ENCODE measurements at places on chromosomes 2 and 18. TPM values are rescaled to one million over a fixed set of nuclear protein-coding genes. Genes with fewer than 3 reads are reported as not detected.
A peak's percentile ranks its signal among the peaks of the same experiment; 100 is the strongest.

Gene LRRC30
- not detected for total RNA-seq

Gene APCDD1
- 1.4 TPM for total RNA-seq

Gene CAVIN2
- total RNA-seq = 6.6 TPM

Gene PDE1A
- total RNA-seq = 1.5 TPM

Gene TWIST2
- total RNA-seq = 6.3 TPM

Gene ST6GAL2
- 139 TPM for total RNA-seq

Gene BOLL
- total RNA-seq = not detected

Gene TANK
- total RNA-seq = 66.4 TPM

Gene ALLC
- not detected for total RNA-seq

Gene NCKAP5
- total RNA-seq = 0.46 TPM

Gene NPAS2
- total RNA-seq = 16.6 TPM

Gene ALPP
- total RNA-seq = not detected

Gene CCL20
- not detected for total RNA-seq

Gene UGT1A5
- total RNA-seq = not detected

GRCh38 chr2:609881-610280, 67.3 kb downstream of the TMEM18 start:
- peaks cover 3% of the 10 kb centered on the region for H3K36me3 ChIP-seq
- H3K27me3 ChIP-seq = peaks cover 18% of the 10 kb centered on the region
- peak; percentile 64 for DNase-seq
- H3K4me3 ChIP-seq = no peak overlapping the region
- H3K4me1 ChIP-seq = no peaks in the 10 kb centered on the region
- H3K27ac ChIP-seq = no peak overlapping the region

GRCh38 chr18:75581336-75582131, 154.0 kb upstream of the SMIM21 start:
- no peak overlapping the region for H3K4me3 ChIP-seq
- H3K27ac ChIP-seq = no peak overlapping the region
- H3K36me3 ChIP-seq = no peaks in the 10 kb centered on the region
- H3K4me1 ChIP-seq = no peaks in the 10 kb centered on the region
- no peak for DNase-seq

GRCh38 chr2:127139766-127140165, 32.8 kb upstream of the BIN1 start:
- peaks cover 18% of the 10 kb centered on the region for H3K4me1 ChIP-seq
- no peak for DNase-seq

DNA sequence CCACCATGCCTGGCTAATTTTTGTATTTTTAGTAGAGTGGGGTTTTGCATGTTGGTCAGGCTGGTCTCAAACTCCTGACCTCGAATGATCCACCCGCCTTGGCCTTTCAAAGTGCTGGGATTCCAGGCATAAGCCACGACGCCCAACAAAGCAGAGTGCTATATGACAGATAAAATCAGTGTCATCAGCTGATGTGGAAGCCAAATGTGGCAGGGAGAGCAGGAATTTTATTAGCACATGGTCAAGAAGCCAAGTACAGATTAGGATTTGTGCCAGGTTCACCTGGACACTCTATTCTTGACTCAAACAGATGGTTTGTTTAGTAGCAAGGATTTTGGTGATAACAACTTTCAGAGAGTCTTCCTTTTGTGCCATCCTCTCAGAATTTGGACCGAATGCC, 62.7 kb downstream of the LCLAT1 start:
- peaks cover 5% of the 10 kb centered on the region for H3K36me3 ChIP-seq
- H3K4me3 ChIP-seq = no peak overlapping the region
- H3K4me1 ChIP-seq = peaks cover 37% of the 10 kb centered on the region
- no peak for DNase-seq
- no peak overlapping the region for H3K27ac ChIP-seq

GRCh38 chr2:211812587-211812986, 726.0 kb downstream of the ERBB4 start:
- H3K27ac ChIP-seq = no peak overlapping the region
- DNase-seq = no peak
- H3K36me3 ChIP-seq = no peaks in the 10 kb centered on the region
- H3K27me3 ChIP-seq = no peaks in the 10 kb centered on the region
- H3K4me3 ChIP-seq = no peak overlapping the region

DNA sequence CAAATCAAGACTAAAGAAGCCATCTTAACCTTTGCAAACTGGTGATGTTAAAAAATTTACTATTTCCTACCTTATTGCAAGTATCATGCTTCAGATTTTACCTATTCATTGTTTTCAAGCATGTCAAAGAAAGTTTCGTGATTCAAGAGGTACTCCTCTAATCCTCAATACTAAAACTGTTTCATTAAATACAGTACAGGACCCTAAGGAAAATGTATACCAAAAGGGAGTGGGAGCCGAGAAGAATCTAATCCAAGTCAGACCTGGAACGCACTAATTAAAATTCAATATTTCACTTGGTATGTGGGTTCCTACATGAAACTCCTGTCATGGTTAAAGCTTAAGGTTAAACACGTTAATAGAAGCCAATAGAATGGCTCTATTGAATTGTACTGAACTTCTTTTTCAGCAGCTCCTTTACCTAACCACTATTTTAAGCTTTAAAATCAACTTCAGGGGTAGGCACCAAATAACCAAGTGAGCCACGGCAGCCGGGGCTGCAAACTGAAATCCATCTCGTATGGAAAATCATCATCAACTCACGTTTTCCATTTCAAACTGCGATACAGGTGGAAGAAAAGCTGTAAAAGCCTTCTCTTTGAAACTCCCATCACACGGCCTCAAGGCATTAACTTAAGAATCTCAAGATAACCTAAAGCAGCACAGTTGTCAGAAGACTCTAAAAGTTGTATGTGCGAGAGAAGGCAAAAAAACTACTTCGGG, 188.8 kb downstream of the ZEB2 start:
- DNase-seq = no peak
- peak overlapping the region; percentile 86 for H3K27ac ChIP-seq
- peak overlapping the region; percentile 92 for H3K4me3 ChIP-seq
- peaks cover 6% of the 10 kb centered on the region for H3K36me3 ChIP-seq
- peaks cover 26% of the 10 kb centered on the region for H3K4me1 ChIP-seq

- H3K4me3 ChIP-seq = no peak overlapping the region
- H3K4me1 ChIP-seq = peaks cover 11% of the 10 kb centered on the region
- no peak for DNase-seq
- H3K27me3 ChIP-seq = peaks cover 30% of the 10 kb centered on the region
Observed at GRCh38 chr2:238952261-238952919, 104.5 kb downstream of the TWIST2 start.

DNA sequence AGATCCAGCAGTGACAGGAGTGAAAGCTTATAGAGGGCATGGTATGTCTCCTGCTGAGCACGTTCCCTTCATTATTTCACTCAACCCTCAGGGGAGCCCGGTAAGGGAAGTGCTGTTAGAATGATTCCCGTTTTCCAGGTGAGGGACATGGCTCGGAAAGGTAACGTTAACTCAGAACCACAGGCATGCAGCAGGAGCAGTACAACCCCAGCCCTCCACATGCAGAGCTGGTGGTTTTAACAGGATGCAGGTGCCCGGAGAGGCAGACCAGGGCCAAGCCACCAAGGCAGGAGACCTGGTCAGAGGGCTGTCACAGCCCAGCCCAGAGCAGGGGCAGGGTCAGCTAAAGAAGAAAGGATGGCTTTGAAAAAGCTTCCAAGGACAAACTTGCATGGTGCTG, 268.5 kb downstream of the SH3BP4 start:
- peak; percentile 71 for DNase-seq
- no peak overlapping the region for H3K4me3 ChIP-seq
- no peak overlapping the region for H3K27ac ChIP-seq
- H3K27me3 ChIP-seq = peaks cover 6% of the 10 kb centered on the region
- H3K36me3 ChIP-seq = no peaks in the 10 kb centered on the region

GRCh38 chr2:1910592-1911246, 166.4 kb upstream of the PXDN start:
- H3K27me3 ChIP-seq = peaks cover 10% of the 10 kb centered on the region
- H3K4me3 ChIP-seq = no peak overlapping the region
- no peak for DNase-seq
- no peaks in the 10 kb centered on the region for H3K36me3 ChIP-seq

DNA sequence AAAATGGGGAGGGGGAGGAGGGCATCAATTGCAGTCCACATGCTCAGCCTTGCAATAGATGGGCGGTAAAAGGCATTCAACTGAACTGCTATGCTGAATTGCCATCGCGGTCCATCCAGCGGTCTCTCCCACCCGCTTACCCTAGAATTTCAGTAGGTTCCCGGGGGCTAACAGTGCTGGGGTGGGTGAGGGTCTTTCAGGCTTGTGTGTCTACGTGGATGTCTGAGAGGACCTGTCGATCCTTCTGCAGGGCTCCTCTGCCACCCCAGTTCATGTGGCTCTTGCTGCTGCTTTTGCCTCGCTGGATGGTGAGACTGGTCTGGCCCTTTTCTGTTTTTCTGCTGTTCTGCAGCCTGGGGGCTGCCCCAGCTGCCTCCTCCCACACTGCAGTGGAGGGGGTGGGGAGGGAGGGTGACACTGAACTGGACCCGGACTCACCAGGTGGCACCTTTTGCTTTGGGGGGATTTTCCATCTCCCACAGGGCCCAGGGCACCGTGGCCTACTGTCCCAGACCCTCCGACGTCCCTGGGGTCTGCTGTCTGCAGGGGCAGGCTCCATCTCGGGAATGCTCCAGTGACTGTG, 14.1 kb downstream of the ACKR3 start:
- no peak overlapping the region for H3K4me3 ChIP-seq
- no peak for DNase-seq
- peak overlapping the region; percentile 83 for H3K27ac ChIP-seq
- H3K36me3 ChIP-seq = peaks cover 26% of the 10 kb centered on the region
- H3K27me3 ChIP-seq = no peaks in the 10 kb centered on the region

DNA sequence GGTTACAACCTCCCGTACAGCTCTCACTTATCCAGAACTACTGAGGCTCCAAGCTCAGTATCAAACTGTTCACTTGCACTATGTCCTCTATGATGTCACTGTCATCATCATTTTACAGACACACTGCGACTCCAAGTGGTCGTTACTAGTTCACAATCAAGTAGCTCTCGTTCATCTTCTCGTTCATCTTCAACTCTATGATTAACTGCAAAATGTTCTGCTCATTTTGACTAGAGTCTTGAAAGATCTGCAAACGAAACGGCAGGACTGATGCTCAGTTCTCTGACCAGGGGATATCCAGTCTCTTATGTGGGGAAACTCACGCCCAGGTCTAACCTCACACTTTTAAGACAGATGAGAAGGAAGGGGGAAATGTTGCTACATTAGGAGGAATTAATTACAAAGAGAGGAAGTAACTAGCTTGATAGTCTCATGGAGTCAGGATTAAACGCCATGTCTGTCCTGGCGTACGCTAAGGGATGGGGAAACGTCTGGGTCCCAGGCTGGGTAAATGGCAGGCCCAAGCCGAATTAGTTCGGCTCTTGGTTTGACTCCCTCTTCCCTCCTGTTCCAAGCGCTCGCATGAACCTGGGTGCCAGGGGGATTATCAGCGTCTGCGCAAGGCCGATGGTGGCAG, 794 bp upstream of the CHCHD5 start:
- H3K4me1 ChIP-seq = peaks cover 31% of the 10 kb centered on the region
- H3K27ac ChIP-seq = peak overlapping the region; percentile 100
- no peaks in the 10 kb centered on the region for H3K27me3 ChIP-seq
- H3K36me3 ChIP-seq = peaks cover 9% of the 10 kb centered on the region

GRCh38 chr2:188571543-188572303, 280.0 kb downstream of the GULP1 start:
- H3K4me1 ChIP-seq = peaks cover 52% of the 10 kb centered on the region
- H3K27ac ChIP-seq = no peak overlapping the region
- DNase-seq = no peak
- H3K4me3 ChIP-seq = no peak overlapping the region

- H3K4me1 ChIP-seq = peaks cover 13% of the 10 kb centered on the region
- H3K27me3 ChIP-seq = peaks cover 4% of the 10 kb centered on the region
- DNase-seq = no peak
- H3K4me3 ChIP-seq = no peak overlapping the region
Observed at GRCh38 chr2:165617741-165618481, 148.4 kb downstream of the CSRNP3 start.
